OCI-LY7 (cell line): ENCODE measurements at places on chromosomes 4 and X. TPM values are rescaled to one million over a fixed set of nuclear protein-coding genes. Genes with fewer than 3 reads are reported as not detected.
A peak's percentile ranks its signal among the peaks of the same experiment; 100 is the strongest.

Gene MAP7D3
- total RNA-seq: 15.6 and 16.5 TPM in 2 replicates

Gene KDR
- total RNA-seq: not detected in 2 replicates

Gene F9
- total RNA-seq: not detected in 2 replicates

- DNase-seq: no peak
Measured at GRCh38 chr4:14568351-14568750, 433.9 kb upstream of the CPEB2 start.

- DNase-seq: peak; percentile 7
Measured at GRCh38 chr4:103204111-103204510, 6.0 kb upstream of the CENPE start.

GRCh38 chrX:102154218-102154860 is 1.4 kb downstream of the BEX5 start:
- DNase-seq: no peak

DNA sequence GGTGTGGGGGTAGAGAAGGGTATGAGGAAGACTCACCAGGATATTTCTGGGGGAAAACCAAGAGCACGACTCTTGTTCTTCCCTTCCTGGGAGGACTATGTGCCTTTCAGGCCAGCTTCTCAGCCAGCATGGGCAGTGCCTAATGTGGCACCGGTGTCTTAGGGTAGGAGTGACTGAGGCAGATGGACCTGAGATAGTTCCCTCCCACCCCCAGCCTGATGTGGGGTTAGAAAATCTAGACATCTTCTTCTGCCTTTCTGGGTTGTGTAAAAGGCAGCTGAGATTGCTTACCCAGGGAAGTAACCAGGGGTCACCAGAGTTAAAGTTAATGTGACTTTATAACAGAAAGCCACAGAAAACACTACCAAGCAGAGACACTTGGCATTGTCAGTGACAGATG is 127.3 kb downstream of the TMA16 start:
- DNase-seq: no peak

GRCh38 chr4:81595798-81596610 is 124.3 kb upstream of the RASGEF1B start:
- DNase-seq: no peak

Gene GAGE12F
- not detected in 2 replicates for total RNA-seq

Gene IL1RAPL1
- not detected in 2 replicates for total RNA-seq

DNA sequence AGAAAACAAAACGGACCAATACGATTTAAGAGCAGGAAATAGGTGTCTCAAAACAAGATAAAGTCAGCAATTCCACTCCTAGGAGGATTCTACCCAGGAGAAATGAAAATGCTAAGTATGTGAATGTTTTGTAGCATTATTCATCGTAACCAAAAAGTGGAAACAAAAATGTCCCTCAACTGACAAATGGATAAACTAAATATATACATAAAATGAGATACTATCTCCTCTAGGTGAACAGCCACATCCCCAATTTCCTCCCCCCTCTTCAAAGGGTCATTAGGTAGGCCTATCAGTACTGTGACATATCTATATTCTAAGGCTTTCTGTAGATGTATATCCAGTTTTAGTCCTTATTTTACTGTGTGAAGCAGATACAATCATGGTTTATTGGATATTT is 18.0 kb downstream of the DDX3X start:
- DNase-seq: no peak

DNA sequence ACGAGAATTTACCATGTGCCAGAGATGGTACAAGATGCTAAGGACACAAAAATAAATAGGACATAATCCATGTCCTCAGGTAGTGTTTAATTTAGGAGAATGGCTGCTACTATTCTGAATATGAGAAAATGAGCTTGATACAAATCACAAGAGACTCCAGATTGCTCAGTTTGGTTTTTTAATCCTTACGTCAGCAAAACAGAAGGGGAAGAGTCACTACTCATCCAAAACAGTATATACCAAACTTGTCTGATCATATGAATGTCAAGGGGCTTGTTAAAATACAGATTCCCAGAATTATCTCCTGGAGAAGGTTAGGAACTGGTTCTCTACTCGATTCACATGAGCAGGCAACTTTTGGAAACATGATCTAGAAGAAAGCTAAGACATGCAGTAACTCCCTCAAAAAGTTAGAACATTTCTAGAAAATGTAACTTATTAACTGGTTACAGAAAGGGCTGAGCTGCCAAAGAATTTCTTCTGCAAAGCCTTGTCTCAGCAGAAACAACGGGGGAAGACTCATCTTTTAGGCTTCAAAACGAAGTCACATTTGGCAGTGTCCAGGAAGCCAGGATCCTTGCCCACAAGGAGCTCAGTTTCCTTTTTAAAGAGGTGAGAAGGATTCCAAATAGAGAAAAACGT is 3.4 kb downstream of the AIFM1 start:
- no peak for DNase-seq

DNA sequence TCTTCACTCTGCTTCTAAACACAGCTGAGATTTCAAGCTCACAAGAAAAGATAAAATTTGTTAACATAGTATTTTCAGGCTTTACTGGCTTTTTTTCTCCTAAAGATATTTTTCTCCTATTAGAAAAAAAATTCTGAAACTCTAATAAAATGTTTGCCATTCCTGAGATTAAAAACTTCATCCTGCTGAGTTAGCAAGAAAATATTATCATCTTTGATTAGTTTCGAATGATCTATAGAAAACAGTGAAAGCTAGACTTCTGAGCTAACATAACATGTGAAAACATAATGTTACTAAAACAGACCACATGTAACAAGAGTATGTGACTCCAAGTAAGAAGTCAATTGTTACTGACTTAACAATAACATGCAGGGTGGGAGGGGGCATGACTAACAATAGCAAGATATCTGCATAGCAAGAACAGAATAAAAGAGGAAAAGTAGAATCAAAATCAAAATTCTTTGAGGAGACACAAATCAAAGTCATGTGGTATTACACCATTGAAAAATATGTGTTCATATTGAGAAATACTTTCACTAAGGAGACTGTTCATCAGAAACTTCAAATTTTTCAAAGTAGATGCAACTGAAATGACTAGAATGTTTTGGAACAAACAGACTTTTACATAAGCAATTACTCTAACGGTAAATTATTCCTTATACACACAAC is 14.5 kb downstream of the TBCK start:
- DNase-seq: no peak

GRCh38 chrX:11588097-11588496 is 77.6 kb downstream of the ARHGAP6 start:
- no peak for DNase-seq

GRCh38 chr4:145545538-145546174 is 64.0 kb downstream of the SMAD1 start:
- DNase-seq: no peak

GRCh38 chr4:74054483-74055047 is 16.1 kb upstream of the CXCL3 start:
- no peak for DNase-seq

GRCh38 chr4:11038926-11039325 is 354.4 kb upstream of the CLNK start:
- DNase-seq: no peak

GRCh38 chr4:130632731-130633604 is 1537.0 kb downstream of the C4orf33 start:
- no peak for DNase-seq

Gene TCEANC
- total RNA-seq: 4.0 and 4.8 TPM in 2 replicates

Gene NAT8L
- total RNA-seq: not detected in 2 replicates

Gene TRAM1L1
- total RNA-seq: not detected in 2 replicates

DNA sequence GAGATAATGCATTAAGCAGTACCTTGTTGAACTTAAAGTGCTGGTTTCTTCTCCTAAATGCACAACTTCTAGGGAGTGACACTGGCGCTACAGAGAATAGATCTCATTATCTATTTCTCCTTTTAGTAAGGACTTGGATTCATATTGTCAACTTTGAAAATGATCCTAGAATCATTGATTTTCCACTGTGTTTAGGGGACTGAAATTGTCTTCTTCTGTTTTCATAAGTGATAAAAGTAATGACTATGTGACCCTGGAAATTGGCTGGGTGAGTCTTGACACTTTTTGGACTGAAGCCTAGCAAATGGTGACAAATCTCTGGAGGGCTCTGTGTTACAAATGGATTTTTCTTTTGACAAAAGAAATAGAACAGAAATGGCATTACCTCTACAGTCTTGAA is 167.8 kb downstream of the NDST4 start:
- no peak for DNase-seq

Gene PLXNA3
- 5.2 and 8.0 TPM in 2 replicates for total RNA-seq

- DNase-seq: peak; percentile 13
Measured at GRCh38 chrX:119942831-119943184, 743 bp downstream of the NKAP start.

GRCh38 chrX:104995546-104995945 is 224.9 kb downstream of the TEX13A start:
- DNase-seq: no peak

Gene EIF4E
- total RNA-seq: 143 and 160 TPM in 2 replicates

DNA sequence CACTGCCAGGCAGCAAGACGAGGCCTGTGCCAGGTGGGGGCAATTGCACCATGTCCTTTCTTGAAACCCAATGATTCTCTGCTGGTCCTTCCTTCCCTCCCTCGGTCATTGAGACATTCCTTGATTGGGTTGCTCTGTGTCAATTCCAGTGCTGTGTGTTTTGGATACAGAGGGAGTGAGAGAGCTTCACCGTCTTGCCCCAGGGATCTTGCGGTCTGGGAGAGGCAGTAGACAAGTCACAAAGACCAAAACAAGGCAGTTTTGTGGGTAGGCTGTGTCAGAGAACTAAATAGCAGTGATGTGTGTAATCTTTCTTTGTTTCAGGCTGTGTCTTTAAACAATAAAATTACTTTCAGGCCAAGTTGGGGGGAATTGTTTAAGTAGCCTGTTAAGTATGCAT is 38.8 kb upstream of the TADA2B start:
- DNase-seq: no peak

GRCh38 chrX:40009462-40009851 is 88.3 kb downstream of the BCOR start:
- no peak for DNase-seq

Gene ADH1A
- total RNA-seq: not detected in 2 replicates

GRCh38 chr4:84973856-84974255 is 7.4 kb upstream of the WDFY3 start:
- DNase-seq: no peak

- DNase-seq: no peak
Measured at GRCh38 chr4:1305261-1305711, 15.6 kb downstream of the MAEA start.

DNA sequence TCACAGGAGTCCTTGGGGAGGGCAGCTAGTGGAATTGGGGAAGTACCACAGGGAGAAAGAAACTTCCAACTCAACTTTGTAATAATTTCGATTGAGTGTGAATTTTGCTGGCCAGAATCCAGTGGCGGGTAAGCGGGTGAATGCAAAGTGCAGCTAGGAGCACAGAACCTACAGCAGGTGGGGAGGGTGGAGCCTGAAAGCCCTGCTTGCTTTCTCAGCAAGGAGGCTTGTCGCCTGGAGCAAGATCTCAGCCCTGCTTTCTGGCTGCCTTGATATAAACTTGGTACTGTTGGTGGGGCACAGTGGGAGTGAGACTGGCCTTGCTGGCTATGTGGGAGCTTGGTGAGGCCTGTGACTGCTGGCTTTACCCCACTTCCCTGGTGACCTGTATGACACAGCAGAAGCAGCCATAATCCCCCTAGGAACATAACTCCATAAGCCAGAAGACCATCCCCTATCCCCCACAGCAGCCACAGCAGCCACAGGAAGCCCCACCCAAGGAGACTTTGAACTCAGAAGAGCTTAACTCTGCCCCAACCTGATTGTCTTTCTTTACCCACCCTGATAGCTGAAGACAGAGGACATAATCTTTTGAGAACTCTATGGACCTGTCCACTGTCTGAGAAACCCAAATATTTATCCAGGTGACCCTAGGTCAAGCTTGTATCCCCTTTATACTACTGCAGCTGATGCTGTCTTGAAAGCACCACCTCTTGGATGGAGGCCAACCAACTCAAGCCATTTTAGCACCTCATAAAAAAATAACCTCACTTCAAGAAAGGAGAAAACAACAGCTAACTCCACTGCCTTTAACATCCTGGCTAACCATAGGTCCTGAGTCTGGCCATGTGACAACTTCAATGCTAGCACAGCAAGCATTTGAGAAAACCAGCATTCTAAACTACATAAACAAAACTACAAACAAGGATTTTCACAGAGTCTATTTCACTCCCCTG is 87.2 kb upstream of the PDE5A start:
- DNase-seq: no peak

GRCh38 chr4:26150948-26151347 is 169.9 kb upstream of the RBPJ start:
- no peak for DNase-seq

Gene TLL1
- total RNA-seq: 2.9 and 3.9 TPM in 2 replicates

- no peak for DNase-seq
Measured at GRCh38 chr4:123573866-123574508, 177.4 kb downstream of the SPRY1 start.

DNA sequence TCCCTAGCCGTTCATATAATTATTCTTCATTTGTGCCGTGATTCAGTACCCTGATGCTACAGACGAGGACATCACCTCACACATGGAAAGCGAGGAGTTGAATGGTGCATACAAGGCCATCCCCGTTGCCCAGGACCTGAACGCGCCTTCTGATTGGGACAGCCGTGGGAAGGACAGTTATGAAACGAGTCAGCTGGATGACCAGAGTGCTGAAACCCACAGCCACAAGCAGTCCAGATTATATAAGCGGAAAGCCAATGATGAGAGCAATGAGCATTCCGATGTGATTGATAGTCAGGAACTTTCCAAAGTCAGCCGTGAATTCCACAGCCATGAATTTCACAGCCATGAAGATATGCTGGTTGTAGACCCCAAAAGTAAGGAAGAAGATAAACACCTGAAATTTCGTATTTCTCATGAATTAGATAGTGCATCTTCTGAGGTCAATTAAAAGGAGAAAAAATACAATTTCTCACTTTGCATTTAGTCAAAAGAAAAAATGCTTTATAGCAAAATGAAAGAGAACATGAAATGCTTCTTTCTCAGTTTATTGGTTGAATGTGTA is 7.0 kb downstream of the SPP1 start:
- DNase-seq: no peak

DNA sequence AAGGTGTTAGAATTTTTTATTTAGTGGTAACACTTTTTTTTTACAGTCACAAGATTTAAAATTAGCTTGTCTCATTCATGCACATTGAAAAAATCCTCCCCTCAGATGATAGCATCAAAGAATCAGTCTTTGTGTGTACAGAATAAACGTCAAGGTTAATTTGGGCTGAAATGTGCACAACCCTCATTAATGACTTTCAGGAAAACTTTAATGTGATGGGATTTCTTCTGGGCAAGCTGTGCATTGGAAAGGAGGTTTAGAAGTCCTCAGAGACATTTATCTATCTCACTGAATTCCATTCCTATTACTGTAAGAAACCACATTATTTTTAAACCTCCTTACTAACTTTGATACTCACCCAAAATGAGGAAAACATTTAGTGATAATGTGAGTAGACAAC is 88.2 kb upstream of the TECRL start:
- DNase-seq: no peak

Gene PSAPL1
- not detected in 2 replicates for total RNA-seq

Gene NLGN4X
- total RNA-seq: 0.15 and 0.55 TPM in 2 replicates
